ENCODE measurements at places on chromosomes 1 and 21.

DNA sequence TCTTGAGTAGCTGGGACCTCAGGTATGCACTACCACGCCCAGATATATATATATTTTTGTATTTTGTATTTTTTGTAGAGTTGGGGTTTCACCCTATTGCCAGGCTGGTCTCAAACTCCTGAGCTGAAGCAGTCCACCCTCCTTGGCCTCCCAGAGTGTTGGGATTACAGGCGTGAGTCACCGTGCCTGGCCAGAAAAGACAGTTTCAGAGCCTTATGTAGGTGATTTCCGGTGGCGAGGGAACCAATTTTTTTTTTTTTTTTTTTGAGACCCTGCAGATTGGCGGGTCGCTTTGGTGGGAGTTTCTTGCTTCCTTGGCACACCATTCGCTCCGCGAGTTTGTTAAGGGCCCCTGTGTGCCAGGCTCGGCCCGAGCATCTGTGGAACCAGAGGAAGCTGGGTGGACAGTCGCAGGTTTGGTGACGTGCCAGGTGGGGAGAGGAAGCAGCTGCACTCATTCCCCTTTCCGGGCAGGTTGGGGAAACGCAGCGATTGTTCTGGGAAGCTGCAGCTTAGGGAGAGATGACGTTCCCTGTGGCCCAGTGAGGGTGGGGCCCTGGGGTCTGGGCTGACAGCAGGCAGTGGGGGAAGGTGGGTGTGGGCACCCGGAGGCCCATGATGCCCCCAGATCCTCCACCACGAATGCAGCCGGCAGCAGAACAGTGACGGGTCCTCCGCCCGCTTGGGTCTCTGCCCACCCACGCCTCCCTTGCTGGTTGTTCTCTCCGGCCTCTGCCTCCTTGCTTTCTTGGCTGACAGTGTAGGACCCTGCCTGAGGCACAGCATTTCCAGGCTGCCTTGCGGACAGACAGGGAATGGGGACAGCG, 25.1 kb downstream of the SPSB1 start:
- no peak for DNase-seq

DNA sequence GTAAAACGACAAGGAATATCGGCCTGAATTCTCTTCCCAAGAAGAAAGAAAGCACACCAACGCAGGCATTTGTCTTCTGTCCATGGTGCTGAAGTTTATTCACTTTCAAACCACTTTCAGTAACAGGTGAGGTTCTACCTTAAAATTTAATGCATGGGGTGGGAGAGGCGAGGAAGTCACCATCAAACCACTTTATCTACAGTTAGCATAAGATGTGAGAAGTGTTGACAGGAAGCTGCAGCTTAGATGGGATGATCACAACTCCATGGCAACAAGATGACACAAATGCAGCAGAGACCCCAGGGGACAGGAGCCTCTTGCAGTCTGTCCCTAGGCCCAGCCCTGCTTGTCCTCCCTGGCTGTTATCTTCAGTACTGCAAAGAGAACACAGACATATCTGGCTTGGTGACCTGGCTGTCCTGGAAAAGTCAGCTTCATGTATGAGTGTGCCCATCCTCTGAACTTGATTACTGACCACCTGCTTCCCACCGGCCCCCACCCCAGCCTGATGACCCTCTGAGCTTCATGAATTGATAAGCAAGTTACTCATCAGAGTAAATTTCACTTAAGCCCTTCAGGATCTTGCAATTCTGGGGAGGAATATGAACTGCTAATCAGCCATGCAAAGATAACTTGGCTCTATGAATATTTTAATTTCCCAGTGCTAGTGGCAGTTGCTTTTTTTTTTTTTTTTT, 1.8 kb downstream of the NPPA start:
- no peak for DNase-seq

GRCh38 chr1:175303201-175303707, 110.7 kb upstream of the KIAA0040 start:
- no peak for DNase-seq

GRCh38 chr1:28718586-28719331, 18.0 kb upstream of the YTHDF2 start:
- no peak for DNase-seq

DNA sequence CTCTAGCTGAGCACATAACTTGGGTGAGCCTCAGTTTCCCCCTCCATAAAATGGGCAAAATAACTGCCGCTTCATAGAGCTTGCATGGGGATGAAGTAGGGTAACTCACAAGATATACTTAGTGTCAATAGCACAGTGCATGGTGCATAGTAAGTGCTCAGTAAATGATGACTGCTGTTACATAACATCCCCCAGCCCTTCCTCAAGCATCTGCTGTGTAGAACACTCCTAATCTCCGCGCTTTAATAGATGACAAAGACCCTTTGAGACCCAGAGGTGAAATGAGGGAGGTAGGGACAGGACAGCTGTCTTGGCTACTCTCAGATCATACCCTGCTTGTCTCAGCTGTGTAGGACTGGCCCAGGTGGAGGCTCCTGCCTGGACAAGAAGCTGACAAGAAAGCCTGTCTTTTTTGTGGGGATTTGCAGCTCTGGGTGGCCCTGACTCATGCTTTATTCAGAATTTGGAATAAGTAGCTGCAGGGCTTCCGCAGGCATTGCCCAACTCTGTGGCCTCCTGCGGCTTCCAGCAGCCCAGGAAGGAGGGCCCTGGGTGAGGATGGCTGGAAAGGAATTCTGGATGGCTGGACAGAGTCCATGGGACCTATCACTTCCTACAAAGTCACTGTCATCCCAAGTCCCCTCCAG, 20.7 kb upstream of the PADI4 start:
- DNase-seq = no peak

- DNase-seq = no peak
Measured at GRCh38 chr21:42213082-42213774, 5.7 kb upstream of the ABCG1 start.

DNA sequence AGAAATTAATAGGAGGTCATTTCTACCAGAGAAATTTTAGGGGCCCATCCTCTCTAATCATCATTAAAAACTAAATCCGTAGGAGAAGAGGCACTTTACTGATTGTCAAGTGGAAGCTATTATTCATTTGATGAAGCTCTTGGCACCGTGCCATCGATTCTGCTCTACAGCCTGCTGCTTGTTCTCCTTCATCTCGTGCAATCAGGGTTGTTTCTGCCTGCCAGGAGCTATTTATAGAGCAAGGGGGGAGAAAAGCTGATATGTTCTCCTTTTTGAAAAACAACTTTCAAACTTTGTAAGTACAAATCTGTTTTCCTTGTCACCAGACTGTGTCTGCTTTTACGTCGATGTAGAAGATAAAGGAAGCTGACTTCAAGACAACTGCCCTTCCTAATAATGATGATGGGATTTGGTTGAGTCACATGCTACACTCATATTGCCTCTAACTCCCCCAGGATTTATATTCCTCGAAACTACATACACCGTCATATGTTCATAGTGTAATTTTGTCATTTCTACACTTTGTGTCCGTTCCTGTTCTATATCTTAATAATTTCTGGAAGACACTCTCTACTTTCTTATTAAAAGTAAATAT, 169.6 kb upstream of the LHX8 start:
- no peak for DNase-seq

DNA sequence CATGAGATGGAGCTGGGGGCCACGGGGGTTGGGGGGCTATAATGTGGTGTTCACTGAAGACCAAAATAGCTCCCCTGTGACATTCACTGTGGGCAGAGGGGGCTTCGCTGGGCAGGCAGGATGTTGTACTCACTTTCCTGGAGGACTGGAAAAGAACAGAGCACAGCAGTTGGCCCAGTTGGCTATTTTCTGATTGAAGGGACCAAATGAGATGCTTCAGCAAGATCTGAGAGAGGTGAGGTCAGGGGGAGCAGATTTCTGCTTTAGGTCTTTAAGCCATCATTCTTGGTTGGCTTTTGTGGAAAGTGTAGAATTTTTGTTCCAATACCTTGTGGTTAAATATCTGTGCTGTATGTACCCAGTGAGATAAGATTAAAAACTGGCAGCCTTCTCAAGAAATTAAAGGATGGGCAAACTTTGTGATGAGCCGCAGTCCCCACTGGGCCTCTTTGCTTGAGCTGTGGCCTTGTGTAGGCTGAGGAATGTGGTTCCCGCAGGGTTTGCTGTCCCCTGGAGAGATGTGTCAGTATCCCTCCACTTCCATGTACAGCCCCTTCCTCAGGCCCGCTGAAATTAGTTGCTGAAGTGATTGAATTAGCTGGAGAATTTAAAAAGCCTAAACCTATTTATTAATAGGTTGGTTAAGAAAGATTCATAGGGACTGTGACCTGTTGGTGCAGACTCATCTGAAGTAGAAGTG, 80.7 kb downstream of the ATP5PO start:
- DNase-seq = no peak

DNA sequence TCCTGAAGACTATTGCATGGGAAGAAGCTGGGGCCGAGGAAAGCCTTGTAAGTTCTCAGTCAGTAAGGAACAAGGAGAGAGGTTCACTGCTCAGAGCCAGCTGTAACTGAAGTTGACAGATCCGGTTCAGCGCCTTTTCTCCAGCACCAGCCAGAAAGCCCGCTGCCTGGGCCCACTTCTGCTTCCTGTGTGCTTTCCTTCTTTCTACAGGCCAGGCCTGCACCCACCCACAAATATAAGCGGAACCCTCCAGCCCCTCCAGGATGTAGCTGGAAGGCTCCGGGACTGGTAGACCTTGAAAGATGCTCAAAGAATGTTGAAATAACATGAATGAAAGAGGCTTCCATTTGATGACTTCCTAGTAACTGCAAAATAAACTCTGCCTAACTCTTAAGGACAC, 38.8 kb downstream of the PARP1 start:
- DNase-seq = no peak

GRCh38 chr21:38012672-38013071, 96.4 kb upstream of the KCNJ6 start:
- no peak for DNase-seq

GRCh38 chr1:183419399-183419798, 1.2 kb upstream of the NMNAT2 start:
- DNase-seq = no peak

DNA sequence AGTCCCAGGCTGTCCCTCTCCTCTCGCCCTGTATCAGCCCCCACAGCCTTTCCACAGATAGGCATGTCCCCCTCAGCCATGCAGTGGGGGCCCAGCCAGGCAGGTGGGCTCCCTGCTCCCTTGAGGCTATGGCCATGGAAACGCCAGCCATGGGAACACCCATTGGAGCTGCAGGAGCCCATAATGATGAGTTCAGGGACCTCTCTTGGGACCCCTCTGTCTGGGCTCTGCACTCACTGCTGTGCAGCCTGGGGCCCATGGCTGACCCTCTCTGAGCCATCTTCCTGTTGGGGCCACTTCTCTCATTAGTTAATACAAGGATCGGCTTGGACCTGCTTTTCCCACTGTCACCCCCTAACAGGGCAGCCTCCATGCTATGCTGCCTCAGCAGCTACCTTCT, 33.2 kb downstream of the WNT3A start:
- DNase-seq = no peak

DNA sequence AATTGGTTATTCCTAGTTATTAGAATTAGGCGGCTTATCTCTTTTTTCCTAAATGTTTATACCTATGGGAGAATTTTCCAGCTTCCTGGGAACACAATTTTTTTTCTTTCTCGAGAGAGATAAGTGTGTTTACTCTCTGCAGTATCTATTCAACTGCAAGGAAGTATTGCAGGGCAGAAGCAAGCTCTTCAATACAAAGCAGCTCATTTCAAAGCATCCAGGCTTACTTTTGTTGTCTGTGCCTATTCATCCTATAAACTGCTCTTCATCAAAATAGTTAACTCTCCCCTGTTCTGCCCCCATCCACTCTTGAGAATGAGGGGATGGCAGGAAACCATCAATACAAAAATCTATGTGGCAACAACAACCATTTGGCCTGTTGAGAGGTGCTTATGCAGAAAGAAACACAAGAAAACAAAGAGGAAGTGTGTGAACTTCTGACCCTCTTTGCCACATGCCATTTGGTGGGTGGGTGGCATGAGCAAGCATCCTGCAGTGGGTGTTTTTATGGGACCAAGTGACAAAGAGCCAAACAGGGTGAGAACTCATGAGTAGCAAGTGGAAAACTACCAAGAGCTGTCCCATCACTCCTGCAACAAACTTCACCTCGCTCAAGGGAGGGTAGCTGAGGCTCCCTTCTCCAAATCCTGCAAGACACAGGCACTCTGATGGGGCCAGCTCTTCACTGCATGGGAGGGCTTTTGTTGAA, 50.6 kb upstream of the MRPS6 start:
- DNase-seq = peak; percentile 68

- no peak for DNase-seq
Measured at GRCh38 chr1:200362421-200362820, 47.4 kb downstream of the ZNF281 start.

- no peak for DNase-seq
Measured at GRCh38 chr1:46410156-46411009, 16.3 kb downstream of the FAAH start.

DNA sequence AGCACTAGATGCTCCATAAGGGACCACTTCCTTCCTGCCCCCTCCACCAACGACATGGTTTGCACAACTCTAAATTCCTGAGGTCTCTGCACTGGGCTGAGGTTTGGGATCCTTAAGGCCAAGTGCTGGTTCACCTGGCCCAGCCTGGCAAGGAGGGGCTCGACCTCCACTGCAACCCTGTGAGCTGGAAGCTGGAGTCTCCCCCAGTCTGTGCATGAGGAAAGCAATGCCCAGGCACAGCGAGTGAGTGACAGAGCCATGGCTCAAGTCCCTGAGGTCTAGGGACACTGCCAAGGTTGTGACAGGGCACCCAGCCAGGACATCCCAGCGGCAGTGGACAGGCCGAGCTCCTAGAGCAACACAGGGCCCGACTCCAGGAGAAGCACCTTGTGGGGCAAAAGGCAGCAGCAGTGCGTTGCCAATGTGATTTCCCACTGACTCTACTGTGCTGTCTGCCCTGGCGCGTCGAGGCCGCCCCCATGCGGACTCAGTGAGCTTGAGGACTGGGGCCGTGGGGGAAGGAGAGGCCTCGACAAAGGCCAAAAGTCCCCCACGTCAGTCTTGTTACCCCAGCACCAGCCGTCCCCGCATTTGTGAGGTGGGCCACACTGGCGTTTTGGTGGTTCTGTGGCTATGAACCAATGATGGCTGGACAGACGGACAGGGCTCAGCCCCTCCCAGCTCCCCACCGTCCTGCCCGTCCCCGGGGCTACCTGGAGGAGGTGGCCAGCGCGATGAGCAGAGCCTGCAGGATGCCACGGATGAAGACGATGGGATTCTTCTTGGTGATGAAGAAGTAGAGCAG, 30.0 kb downstream of the PODN start:
- DNase-seq = no peak

All from SIG-M5 (cell line).